GM23248 (cell line): ENCODE measurements at places on chromosomes 5 and 9. TPM values are rescaled to one million over a fixed set of nuclear protein-coding genes. Genes with fewer than 3 reads are reported as not detected.

DNA sequence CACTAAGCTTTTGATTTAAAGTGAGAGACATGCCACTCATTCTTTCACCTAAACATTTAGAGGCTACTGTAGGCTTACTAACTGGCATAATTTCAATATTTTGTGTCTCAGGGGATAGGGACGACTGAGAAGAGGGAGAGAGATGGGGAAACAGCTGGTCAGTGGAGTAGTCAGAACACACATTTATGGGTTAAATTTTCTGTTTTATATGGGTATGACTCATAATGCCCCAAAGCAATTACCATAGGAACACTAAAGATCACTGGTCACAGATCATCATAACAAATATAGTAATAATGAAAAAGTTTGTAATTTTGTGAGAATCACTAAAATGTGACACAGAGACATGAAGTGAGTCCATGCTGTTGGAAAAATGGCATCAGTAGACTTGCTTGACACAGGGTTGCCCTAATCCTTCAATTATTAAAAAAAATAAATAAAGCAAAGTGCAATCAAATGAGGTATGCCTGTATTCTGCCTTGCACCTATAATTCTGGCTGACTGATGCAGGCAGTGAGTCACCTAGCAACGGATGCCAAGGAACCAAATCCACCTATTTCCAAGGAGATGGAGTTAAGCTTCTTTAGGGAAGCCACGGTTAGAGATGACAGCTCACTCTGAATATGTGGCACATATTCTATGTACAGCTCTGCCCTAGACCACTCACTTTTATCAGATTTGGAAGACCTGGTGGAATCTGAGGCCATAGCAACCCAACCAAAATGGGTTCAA lies 166.1 kb downstream of the MARCHF11 start:
- peak; percentile 6 for DNase-seq

Gene FOXD4
- total RNA-seq, result 0.63 TPM in 1 of 2 replicates, not detected in the other

Gene LECT2
- 0.32 TPM in 1 of 2 replicates, not detected in the other for total RNA-seq

DNA sequence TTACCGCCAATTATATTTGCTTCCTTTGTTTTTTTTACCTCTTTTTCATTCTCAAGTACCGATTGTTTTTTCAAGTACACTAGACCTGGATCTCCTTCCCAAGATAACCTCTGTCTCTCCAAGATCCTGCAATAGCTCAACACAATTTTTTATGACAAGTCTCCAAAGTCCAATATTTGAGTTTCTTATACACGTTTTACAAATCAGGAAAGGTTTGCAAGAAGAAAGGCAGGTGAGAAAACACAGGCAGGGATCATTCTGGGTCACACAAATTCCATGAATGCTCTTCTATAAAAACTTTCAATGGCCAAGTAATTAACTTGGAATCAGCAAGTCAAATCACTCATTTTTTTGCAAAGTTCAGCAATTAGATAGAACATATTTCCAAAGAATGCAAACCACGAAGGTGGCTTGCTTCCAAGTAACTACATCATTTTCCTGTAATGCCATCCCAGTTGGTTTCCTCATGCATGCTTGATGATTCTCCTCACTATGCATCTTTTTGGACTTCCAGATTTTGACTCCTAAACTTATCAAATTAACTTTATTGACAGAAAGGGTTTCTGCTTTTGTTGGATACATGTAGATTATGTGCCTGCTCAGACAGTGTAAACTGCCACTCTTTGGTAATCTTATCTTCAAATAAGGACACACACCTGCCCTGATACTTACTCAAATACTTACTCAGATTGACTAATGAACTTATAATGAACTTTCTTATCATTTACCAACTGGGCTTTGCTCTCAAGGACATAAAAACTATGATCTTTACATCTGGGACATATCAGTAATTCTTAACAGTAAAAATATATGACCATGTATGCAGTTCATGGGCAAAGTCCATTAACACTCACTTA lies 24.7 kb upstream of the IFNE start:
- DNase-seq, result peak; percentile 92

Gene BARHL1
- not detected in 2 replicates for total RNA-seq

- DNase-seq, result no peak
Measured at GRCh38 chr5:155936520-155937406, 390.2 kb upstream of the SGCD start.

DNA sequence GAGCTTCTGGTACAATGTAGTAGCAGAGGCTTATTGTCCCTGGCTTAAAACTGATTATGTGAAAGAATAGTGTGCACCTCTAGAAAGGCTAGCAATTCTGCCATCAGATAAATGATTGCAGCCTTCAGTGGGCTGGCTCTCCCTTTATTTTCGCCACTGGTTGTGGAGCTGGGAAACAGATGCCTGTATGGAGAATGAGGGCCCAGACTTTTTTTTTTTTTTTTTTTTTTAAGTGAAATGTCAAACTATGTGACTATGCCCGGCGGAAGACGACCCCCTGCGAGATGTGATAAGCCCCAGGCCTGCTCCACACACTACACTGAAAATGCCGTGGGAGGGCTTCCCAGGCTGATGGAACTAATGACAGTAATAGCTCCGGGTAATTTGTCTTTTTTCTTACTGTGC lies 28.7 kb downstream of the ISL1 start:
- no peak for DNase-seq

GRCh38 chr9:84357275-84357674 lies 16.7 kb upstream of the SLC28A3 start:
- peak; percentile 19 for DNase-seq

Gene UNC5A
- total RNA-seq, result not detected in 2 replicates

Gene NTNG2
- total RNA-seq, result 1.5 and 2.5 TPM in 2 replicates

Gene EPB41L4B
- total RNA-seq, result 0.76 and 1.0 TPM in 2 replicates

GRCh38 chr5:151661968-151662732 lies 24.6 kb downstream of the SPARC start:
- no peak for DNase-seq

DNA sequence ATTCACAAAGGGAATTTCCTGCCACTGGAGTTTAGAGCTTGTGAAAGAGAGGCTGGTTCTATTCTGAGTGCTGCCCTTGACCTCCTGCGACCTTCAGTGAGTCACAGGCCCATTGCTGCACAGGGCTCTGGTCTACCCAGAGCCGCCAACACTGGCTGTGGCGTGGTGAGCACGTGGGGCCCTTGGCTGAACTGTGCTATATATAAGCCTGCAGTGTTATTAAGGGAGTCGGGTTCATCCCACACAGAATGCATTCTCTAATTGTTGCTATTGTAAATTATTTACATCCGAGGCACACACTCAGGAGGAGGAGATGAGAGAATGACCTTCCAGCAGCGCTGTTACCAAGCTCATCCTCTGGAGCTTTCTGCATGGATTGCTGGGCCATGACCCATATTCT lies 47.1 kb downstream of the BRINP1 start:
- peak; percentile 77 for DNase-seq

DNA sequence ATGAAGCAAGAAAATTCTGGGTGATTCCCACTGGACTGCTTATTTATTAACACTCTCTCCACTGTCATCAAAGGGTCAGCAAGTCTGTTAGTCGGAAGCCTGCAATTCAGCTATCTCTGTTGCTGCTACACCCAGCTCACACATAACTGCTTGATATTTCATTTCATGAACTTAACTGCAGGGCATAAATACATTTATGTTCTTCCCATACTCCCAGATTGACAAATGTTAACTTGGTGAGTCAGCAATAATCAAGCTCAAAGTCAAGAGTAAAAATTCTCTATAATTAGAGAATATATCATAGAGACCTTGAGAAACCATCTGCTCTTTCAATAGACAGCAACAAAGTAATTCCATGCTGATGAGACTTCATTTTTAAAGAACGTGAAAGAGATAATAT lies 198.8 kb downstream of the ADAMTS12 start:
- no peak for DNase-seq

DNA sequence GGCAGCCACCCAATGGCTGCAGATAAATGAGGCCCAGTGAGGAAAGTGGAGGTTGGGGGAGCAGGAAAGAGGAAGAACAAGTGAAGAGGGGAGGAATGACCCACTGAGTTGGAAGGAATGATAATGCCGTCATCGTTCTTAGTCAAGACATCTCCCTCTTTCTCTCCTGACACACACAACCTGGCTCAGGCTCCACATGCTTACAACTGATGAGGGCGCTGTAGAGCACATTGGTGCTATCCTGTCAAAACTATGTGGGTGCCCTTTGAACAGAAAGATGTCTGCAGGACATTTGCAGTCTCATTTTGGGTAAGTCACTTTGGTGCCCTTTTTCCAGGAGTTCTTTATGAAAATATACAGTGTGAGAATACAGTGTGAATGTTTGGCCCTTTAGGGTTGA lies 5.9 kb downstream of the IFNW1 start:
- DNase-seq, result no peak

Gene FOXD4L5
- not detected in 2 replicates for total RNA-seq

Gene ARL10
- 8.3 and 8.9 TPM in 2 replicates for total RNA-seq

Gene PCDHGA5
- 0.86 and 1.3 TPM in 2 replicates for total RNA-seq

- DNase-seq, result peak; percentile 65
Measured at GRCh38 chr9:124934290-124934689, 6.6 kb downstream of the GOLGA1 start.

DNA sequence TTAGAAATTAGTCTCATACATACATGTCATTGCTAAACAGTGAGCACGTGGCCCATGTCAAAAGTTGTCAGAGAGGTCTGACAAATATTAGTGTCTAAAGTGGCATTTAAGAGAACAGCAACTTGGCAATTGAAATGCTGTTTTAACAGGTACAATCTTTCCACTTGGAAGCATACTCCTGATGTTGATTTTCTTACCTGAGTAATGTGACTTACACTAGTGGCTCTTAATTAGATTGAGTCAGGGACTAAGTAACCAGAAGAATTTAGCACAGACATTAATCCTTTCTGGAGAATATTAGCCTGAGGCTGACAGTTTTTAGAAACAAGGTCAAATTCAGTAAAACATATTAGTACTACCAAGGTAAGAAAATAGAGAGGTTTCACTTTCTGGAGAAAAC lies 357.0 kb upstream of the ZNF608 start:
- DNase-seq, result no peak

Gene NKD2
- not detected in 2 replicates for total RNA-seq

Gene BOD1
- total RNA-seq, result 48.1 and 51.4 TPM in 2 replicates

GRCh38 chr5:5726401-5726800 lies 303.9 kb downstream of the ICE1 start:
- DNase-seq, result no peak

- no peak for DNase-seq
Measured at GRCh38 chr5:153770066-153770465, 268.6 kb downstream of the FAM114A2 start.

GRCh38 chr9:128554155-128554862 lies 1.9 kb downstream of the SPTAN1 start:
- DNase-seq, result peak; percentile 97

DNA sequence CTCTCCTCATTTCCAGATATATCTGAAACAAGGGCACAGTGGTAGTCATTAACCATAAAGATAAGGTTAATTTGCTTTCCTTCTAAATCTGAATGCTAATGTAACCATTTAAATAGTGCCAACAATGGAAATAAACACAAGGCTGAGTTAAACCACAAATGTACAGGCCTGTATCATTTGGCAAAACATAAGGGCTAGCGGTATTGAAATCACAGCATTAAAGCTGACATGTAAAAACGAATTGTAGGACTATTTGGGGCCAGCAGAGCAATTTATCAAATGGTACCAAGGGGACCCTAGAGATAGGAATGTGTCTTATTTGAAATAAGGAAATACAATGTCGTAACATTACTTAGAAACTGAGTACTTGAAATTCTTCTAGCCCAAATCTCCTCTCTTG lies 247.5 kb upstream of the RPS23 start:
- no peak for DNase-seq

DNA sequence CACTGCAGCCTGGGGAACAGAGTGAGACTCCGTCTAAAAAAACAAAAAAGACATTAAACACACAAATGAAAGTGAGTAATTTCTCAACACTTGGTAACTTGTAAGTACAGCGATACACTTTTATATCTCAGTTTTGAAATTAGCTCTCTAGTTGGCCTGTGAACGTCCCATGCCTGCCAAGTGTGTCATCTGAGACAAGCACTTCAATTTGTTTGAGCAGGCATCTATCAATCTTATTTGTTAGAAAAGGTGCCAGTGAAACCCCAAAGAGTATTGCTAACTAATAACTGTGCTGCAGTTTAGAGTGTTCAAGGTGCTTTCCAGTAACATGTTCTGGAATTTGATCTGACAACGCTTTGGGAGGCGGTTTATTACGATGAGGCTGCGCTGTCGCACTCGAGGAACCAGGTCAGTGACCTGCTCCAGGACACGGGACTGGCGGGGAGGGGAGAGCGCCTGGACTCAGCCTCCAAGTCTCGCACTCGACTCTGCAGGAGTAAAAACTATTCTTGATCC lies 1.1 kb upstream of the SPIN1 start:
- no peak for DNase-seq

DNA sequence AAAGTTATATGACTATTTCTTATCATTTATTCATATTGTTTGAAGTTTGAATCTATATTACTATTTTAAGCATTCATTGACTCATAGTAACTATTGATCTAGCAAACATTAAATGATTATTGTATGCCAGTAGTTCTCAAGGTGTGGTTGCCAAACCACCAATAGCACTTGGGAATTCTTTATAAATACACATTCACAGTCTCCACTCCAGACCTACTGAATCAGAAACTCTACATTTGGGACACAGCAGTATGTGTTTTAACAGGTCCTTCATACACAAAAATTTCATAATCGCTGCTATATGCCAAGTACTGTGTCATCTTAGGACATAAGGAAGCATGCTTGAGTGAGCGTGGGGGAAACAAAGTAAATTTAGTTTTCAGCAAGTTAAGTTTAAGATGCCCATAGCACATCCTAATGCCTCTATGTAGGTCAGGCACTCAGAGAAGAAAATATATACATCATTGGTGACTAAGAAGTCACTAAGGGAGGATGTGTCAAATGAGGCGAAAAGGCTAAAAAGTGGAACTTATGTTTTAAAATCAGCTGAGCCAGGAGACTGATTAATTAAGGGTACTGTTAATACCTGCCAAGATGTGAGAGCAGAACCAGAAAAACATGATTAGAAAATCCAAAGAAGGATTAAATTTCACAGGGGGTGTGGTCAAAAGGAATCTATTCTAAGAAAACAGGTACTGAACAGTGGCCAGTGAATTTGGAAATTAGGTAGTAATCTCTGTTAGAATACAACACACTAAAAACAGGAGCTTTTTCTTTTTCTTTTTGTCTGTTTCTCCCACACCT lies 340.8 kb downstream of the HCN1 start:
- DNase-seq, result no peak

Gene ANKRD20A1
- total RNA-seq, result not detected in 2 replicates

DNA sequence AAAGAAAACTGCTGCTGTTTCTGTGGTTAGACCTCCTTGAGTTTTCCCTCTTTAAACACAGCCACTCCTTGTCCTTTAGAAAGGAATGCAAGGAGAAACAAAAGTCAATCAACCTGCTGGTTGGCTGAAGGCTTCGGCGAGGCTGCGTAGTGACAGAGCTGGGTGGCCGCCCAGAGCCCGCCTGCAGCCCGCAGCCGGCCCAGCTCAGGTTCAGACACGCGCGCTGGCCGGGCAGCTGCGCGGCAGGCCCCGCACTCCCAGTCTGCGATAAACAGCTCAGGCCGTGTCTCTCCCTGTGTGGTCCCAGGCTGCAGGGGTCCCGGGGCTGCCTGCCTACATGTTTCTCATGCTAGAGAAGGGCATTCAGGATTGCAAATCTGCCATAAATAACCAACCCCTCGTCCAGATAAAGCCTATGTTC lies 115.4 kb downstream of the HSD17B3 start:
- no peak for DNase-seq
